ENCODE measurements at places on chromosomes 7 and 10.

GRCh38 chr10:71520042-71520441 lies 123.3 kb downstream of the CDH23 start:
- no peak for DNase-seq

DNA sequence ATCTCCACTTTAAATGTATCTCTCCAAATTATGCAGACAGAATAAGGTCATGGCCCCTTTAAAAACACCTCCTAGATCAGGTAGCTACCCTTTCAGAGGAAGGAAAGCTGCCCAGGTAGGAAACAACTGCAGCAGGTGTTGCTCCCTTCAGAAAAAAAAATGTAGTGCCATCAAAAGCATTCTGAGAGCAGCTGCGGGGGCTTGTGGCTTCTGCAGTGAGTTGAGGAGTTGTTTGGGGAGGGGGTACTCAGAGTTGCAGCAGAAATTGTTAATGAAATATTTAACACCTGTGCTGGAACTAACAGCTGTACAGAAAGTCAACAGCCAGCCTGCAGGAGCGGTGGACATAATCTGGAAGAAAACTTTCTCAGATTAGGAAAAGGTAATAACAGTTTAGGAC lies 24.0 kb downstream of the CDHR3 start:
- no peak for DNase-seq

DNA sequence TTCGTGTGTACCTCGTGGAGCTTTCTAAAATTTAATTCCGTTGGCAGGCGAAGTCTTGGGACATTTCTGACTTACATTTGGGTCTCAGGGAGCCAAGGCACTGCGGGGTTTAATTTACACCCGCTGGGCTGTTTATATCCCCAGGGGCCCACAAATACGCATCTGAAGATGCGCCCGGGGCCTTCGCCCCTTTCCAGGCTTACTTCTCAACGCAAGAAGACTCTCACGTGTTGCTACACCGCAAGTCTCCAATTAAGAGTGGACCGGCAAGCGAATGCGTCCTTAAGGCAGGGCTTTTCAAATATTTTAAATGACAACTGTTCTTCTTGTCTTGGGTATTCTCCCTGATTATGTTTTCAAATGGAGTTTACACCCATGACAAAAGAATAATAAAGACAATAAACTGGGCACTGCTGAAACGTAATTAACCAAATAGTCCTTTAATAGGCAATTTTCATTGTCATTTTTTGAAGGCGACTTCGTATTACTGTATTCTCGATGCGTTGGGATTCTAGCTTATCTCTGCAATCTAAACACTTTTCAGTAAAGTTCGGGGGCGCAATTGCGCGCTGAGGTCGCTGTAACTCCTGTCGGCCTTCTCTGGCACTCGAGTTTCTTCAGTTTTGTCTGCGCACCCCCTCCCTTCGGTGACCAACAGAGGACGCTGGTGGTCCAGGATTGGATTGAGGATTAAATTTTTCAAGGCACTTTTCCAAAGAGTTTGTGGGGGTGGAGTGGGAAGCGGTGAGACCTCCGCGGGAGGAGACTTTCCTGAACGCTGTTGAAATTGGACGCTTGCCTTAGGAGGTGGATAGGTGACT lies 837 bp upstream of the IGFBP3 start:
- no peak for DNase-seq

DNA sequence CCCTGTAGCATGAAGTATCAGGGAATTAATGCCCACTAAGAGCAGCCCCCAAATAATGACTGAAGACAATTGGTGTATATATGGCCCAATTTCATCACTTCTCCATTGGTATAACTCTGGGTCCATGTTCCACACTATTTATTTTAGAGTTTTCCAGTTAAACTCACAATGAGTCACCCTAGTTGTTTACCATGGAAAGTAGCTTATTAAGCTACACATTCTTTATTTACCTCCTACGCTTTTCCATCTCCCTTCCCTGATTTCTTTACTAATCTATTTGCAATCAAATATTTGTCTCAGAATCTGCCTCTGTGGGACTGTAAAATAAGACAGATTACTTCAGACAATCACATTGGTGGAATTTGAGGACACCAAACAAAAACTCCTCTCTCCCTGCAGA lies 655.6 kb downstream of the SORCS1 start:
- no peak for DNase-seq

DNA sequence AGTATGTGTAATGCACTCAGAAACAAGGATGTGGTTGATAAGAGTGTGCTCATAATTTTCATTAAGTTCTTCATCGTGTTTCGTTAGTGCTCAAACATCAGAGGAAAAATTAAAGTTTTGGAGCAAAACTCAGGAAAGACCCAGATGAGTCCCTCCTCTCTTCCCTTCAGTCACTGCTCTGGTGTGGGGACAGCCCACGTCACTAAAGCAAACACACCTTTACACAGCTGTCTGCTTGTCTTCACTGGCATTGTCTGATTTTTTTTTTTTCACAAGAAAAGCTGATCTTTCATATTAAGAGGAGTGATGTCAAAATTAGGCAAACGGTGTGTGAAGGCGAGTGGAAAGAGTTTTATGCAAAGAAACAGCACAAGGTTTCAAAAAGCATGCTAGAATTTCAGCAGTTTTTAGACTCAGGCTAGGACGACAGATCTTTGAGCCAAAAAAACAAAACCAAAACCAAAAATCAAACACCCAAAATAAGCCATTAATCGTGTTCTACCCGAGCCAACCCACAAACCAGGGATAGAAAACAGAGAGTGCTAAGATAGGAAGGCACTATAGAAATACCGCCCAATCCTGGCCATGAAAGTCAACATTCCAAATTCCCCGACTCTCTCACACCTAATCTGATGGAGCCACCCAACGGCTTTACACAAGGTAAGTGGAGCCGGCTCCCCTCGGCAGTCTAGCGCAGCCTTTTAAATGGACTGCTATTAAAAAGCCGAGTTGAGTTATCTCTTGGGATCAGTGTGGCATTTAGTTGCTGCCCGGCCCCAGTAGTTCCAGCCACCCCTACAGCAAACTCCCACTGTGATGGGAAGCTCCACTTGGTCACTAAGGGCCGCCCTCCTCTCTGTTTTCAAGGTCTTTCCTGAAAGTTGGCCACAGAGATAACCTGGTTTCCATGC lies 27.9 kb upstream of the GATA3 start:
- no peak for DNase-seq

Data from stimulated activated CD8-positive, alpha-beta memory T cell treated with anti-CD3 and anti-CD28 coated beads, Interleukin-4, amount 100 ng/mL, for 4 hours (primary cell).